ENCODE measurements at places on chromosomes 5 and 9.

DNA sequence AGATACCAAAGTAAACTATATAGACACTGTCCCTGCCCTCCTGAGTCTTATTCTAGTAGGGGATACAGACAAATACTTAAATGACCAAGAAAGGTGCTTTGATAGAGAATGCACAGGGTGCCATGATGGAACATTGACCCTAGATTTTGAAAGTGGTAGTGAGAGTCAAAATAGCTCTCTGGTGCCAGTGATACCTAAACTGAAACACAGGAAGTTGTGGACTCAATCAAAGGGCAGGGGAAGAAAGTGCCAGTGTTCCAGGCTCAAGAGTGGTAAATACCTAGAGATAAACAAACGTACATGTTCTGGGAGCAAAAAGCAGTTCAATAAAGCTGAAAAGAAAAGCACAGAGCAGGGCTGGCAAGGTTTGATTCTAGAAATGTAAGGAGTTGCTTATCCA lies 267.6 kb downstream of the ISL1 start:
- no peak for DNase-seq

DNA sequence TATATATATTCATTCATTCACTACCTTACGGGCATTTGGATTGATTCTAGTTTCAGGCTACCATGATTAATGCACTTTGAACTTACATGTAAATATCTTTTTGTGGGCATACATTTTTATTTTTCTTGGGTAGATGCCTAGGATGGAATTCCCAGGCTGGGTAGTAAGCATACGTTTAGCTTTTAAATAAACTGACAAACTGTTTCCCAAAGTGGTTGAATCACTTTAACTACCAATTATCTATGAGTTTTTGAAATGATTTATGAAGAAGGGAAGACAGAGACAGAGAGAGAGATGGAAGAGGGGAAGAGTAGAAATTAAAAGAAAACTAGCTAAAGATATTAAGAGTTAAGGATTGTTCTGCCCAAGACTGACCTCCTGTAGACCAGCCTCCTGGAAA lies 612.6 kb downstream of the PSAT1 start:
- no peak for DNase-seq

DNA sequence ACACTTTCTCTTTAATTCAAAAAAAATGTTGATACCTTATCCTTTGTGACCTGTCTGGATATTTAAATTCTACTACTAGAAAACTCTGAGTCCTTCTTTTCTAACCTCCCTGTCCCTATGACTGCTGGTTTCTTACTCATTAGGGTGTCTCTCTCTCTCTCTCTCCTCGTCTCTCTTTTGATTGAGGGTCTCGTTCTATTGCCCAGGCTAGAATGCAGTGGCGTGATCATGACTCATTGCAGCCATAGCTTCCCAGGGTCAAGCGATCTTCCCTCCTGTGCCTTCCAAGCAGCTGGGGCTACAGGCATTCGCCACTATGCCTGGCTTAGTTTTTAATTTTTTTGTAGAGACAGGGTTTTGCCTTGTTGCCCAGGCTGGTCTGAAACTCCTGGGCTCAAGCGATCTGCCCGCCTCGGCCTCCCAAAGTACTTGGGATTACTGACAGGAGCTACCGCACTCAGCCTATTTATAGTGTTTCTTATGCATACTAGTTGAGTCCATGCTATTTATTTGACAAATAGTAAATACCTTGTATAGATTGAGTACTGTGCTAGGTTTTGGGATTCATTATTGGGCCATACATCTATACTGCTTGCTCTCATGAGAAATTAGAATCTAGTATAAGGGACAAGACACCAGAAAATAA lies 61.9 kb downstream of the NSD1 start:
- DNase-seq, result no peak

- no peak for DNase-seq
Measured at GRCh38 chr9:113973963-113974413, 97.9 kb downstream of the ZNF618 start.

DNA sequence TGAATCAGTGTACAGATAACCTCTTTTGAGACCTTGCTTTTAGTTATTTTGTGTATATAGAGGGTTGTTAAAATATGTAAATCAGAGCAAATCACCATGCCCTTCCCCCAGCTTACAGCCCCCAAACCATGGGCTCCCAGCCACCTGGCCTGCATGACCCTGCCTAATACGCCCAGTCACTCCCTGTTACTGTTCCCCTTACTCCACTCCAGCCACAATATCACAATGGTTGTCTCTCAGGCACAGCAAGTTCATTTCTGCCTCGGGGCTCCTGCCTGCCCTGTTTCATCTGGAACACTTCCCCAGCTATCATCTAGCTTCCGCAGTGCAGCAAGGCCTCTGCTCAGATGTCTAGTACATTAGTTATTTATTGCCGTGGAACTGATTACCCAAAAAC lies 5.0 kb upstream of the CARD19 start:
- DNase-seq, result no peak

- no peak for DNase-seq
Measured at GRCh38 chr9:129886226-129887174, 51.2 kb downstream of the USP20 start.

GRCh38 chr5:32319392-32319791 lies 6.7 kb upstream of the MTMR12 start:
- DNase-seq, result no peak

DNA sequence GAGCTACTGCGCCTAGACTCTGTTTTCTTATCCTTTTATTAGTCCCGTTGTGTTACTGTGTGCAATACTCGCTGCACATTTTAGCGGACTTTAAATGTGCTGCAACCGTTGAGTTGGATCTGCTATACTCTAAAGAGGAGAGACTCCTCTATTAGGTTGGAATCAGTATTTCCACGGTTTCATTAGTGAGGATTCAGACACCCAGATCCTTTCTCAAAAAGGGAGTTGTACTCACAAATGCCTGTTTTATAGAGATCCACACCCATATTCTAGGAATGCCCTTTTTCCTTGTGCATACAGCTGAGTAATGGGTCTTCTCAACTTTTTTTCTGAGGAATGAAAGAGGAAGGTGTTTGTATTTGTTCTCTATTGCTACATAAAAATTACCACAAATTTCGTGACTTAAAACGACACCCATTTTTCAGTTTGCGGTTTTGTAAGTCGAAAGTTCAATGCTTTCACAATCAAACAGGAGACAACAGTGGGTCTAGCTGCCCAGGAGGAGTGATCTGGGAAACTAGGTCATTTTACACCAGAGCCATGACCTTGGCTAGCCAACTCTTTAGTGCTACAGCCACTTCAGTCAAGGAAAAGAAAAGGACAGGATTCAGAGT lies 52.8 kb upstream of the SLC44A1 start:
- no peak for DNase-seq

DNA sequence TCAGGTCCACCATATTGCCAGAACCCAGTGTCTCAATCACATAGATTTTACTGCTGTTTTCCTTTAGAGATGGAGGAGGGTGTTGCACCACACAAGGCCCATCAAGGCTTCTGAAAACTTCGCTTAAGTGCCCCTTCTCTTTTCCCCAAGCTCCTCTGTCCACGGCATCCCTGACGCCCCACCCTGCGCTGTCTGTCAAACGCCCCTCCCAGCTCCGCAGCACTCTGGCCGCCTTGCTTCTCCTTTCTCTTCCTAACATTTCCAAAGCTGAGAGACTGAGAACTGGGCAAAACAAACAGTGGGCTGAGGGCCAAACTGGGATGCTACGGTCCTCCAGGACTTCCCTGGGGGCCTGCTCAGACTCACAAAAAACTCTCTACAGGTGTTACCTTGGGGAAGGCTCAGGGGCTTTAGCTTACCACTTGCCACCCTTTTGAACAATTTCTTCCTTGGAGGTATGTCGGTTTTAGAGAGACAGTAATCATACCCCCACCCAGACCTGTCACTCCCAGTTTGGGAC lies 28.3 kb upstream of the ERGIC1 start:
- DNase-seq, result no peak

DNA sequence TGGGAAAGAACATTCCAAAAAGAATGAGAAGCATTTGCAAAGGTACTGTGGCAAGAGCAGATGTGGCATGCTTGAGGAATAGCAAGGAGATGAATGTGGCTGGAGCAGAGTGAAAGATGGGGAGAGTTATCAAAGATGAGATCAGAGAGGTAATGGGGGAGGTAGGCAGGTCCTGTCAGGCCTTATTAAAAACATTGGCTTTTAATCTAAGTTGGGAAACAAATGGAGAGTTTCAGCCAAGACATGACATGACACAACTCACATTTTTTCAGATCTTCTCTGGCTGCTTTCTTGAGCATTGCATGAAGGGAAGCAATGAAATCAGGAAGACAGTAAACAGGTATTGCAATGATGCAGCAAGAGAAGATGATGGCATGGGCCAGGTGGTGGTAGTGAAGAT lies 120.3 kb downstream of the MUSK start:
- DNase-seq, result no peak

DNA sequence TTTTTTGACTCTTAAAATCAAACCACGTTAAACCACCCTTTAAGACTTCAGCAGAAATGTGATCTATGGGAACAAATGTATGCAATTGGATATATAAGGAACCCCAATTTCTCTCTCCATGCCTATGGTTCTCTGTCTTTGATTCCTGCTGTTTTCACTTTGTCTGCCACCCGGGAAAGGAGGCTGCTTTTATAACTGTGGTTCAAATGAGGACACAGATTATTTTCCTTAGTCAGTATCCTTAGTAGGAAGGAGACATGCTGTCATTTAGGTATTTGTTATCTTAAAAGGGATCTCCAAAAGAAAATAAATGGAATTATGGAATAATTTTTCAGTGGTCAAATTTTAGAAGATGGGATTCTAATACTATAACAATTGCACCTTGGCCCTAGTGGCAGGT lies 176.1 kb upstream of the NREP start:
- DNase-seq, result no peak

DNA sequence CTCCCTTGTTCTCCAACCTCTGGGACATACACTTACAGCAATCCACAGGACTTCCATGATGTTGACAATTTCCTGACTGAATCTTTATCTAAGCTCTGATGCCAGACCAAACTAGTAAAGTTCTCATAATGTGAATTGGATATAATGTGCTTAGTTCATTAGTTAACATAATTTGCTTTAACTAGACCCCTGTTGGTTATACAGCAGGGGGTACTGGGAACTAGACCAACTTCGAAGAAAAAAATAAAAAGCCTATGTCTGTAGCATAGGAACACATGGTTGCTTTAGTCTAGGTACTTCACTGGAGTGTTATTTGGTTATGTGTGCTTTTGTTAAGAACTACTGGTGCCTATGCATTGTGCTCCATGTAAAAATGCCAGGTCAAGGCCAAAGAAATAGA lies 173.8 kb downstream of the ADAMTS6 start:
- DNase-seq, result no peak

DNA sequence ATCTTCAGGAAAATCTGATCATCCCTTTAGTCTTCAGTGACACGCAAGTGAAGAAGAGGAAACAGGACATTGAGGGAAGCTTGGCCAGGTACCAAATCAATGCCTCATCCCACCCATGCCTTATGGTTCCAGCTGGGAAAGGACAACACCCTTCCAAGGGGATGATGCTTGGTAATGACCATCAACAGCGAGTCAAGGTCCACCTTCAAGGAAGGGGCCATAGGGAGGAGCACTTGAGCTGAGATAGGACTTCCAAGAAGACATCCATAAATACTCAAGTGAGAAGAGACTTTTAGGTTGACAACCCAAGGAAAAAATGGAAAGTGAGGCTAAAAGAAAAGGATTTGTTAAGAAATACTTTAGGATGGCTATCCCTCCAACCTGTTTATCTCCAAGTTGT lies 27.1 kb upstream of the GAS1 start:
- no peak for DNase-seq

GRCh38 chr5:178384816-178385495 lies 152.4 kb upstream of the PHYKPL start:
- no peak for DNase-seq

DNA sequence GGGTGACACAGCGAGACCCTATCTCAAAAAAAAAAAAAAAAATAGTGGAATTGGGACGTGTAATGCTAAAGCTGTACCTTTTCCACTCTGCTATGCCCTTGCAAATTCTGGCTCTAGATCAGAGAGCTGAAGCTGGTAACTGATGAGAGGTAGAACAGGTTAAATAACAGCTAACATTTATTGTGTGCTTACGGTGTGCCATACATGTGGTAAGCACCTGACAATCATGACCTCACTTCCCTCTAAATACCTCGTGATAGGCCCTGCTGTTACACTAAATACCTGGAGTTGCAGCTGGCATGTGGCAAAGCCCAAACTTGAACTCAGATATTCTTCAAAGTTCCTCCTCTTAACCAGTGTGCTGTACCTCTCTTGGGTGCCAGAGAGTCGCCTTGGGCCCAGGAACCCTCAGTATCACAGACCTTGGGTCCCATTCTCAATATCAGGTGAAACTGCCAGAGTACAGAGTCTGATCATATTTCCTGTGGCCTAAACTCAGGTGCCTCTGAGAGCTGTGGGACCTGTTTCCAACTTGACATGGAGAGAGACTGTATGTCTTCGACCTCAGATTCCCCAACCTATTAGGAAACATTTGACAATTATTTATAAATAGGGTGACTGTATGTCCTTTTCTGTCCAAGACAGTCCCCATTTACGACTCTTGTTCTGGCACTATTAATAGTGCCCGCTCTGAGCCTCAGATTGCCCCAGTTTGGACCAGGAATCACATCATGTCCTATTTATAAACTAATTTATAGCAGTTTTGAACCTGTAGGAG lies 4.8 kb downstream of the ARL10 start:
- no peak for DNase-seq

DNA sequence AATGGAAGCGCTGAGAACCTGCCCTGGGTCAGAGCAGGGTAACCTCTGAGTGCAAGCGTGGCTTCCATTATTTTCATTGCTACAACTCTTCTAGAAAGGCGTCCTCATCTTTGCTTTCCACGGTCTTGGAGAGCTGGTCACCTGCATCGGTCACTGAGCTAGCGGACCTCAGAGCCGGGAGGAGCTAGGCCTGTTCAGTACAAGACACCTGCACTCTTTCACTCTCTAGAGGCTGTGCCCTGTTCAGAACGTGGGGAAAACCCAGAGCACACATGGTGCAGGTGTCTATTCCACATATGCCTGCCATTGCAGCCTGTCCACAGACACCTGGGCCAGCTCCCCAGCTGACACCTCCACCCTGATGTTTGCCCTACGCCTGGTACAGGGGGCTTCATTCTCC lies 147.8 kb upstream of the IRX2 start:
- DNase-seq, result no peak

GRCh38 chr5:146744068-146744745 lies 134.3 kb downstream of the PPP2R2B start:
- DNase-seq, result no peak

DNA sequence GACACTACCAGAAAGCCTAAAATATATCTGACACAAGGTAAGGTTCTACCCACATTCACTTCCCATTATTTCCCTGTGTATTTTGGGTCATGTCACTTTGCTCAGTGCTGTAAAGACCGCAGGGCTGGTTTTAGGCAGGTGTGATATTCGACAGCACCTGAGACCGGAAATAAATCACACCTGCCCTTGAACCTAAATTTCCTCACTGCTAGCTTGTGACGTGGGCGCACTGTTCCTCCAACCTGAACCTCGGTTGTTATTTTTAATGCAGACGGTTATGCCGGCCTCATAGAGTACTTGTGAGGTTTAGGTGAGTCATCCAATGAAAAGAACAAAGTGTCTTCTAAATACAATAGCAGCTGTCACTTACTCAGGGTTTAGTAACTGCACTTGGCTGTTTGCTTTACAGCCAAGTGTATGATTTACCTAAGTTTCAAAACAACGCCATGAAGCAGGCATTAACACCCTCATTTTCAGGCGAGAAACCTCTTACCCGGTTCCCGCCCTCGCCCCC lies 20.7 kb upstream of the ZNF782 start:
- no peak for DNase-seq
